ENCODE measurements at places on chromosomes 1 and 21. TPM values are rescaled to one million over a fixed set of nuclear protein-coding genes. Genes with fewer than 3 reads are reported as not detected.

DNA sequence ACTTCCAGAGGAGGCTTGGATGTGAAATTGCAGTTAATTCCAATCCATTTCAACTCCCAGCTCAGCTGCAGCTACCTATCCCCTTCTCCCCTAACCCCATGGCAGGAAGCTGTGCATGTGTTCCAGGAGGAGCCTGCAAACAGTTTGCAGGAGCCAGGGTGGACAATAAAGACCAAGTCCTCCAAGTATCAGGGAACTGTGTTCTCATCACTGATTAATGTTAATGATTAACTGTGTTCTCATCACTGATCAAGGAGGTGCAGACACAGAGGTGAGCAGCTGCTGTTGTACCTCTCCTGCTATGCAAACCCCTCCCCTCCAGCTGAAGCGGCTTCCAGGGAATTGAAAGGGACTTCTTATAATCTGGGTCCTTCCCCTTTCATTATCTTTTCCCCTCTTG is 19.2 kb downstream of the CLDN19 start:
- DNase-seq, result no peak

- no peak for DNase-seq
These were observed 76.8 kb upstream of the HNRNPU start for GRCh38 chr1:244941121-244941520.

Gene CD55
- 62.5 TPM for total RNA-seq

Gene LCE1E
- not detected for total RNA-seq

Gene FASLG
- total RNA-seq, result not detected

Gene IL10RB
- total RNA-seq, result 46.4 TPM

Gene TMEM61
- total RNA-seq, result not detected

Measured in lung microvascular endothelial cell (primary cell).